ENCODE measurements at places on chromosomes 3 and 15. TPM values are rescaled to one million over a fixed set of nuclear protein-coding genes. Genes with fewer than 3 reads are reported as not detected.

- peak; percentile 46 for DNase-seq
Observed at GRCh38 chr3:193564012-193564411, 9.3 kb upstream of the ATP13A4 start.

DNA sequence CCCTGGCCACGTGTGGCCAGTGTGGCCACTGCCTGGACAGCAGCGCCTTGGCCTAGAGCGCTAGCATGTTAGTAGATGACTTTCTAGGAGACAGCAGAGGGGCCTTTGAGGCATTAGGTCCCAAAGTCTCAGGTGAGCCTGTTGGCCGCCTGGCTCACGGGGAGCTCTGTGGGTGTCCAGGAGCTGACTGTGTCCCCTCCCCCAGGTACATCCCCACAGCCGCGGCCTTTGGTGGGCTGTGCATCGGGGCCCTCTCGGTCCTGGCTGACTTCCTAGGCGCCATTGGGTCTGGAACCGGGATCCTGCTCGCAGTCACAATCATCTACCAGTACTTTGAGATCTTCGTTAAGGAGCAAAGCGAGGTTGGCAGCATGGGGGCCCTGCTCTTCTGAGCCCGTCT, 17.0 kb downstream of the SEC61A1 start:
- no peak for DNase-seq

GRCh38 chr3:179902061-179902460, 134.7 kb downstream of the PEX5L start:
- no peak for DNase-seq

- no peak for DNase-seq
Observed at GRCh38 chr3:69542089-69542804, 156.4 kb upstream of the FRMD4B start.

CHRM5 gene
- total RNA-seq, result not detected

Data from left colon (tissue), 2 donors.